ENCODE measurements at places on chromosomes 5 and 9.

- DNase-seq: no peak
Measured at GRCh38 chr5:161406880-161407279, 139.6 kb downstream of the GABRB2 start.

GRCh38 chr5:125484742-125485641 is 738.6 kb upstream of the ZNF608 start:
- peak; percentile 86 for DNase-seq

- DNase-seq: no peak
Measured at GRCh38 chr5:174945853-174946252, 221.5 kb downstream of the MSX2 start.

DNA sequence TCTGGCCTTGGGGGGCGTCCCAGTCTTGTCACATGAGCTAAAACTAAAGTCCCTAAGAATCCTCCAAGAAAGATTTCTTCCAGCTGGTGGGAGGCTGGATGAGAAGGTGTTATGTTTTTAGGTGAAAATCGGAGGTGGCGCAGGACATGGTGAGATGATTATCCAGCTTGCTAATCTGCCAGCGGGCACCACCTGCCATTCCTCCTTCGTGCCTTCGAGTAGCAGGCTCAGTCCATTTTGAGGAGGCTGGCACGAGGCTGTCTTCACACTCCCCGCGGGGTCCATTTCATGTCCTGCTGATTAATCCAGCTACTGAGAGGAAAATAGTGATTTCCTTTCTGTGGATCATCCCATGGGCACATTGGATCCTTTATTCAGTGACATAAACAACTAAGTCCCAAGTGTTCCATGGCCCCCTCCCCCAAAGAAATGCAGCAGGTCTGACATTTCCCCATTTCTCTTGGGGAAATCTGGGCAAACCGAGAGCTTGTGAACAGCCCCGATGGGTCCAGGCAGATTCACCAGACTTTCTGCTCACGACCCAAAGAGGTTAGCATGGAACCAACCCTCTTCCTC is 38.2 kb upstream of the EXOC3 start:
- DNase-seq: peak; percentile 46

DNA sequence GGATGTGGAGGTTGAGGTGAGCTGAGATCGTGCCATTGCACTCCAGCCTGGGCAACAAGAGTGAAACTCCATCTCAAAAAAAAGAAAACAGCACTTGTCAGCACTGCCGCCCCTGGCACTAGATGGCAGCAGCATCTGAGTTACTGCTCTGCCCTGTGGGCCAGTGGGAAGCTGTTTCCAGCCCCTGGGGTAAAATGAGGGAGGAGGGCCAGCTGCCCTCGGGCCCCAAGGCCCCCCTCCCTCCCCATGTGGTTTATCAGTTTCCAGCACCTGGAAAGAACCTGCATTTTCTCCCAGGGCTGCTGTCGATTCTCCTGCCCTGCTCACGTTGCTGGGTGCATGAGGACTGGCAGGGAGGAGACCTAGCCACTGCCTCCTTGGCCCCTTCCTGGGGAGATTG is 13.2 kb upstream of the CEL start:
- no peak for DNase-seq

- no peak for DNase-seq
Measured at GRCh38 chr5:175452166-175452565, 8.2 kb upstream of the DRD1 start.

GRCh38 chr5:78633700-78634099 is 14.9 kb downstream of the LHFPL2 start:
- no peak for DNase-seq

DNA sequence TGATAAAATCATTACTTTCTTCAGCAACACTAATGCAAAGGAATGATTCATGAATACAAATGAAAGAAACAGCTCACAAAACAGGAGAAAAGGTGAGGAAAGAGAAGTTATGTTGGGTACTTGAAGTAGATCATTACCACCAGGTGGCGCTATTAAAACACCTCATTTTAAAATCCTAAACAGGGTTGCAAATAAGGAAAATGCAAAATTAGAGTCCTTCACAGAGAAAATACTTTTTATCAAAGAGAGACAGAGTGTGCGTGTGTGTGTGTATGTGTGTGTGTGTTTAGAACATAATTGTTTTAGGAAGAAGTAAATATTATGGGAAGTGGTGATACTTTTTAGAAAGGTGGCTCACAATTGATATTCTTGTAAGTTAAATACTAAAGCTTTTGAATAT is 49.5 kb upstream of the CD180 start:
- DNase-seq: no peak

DNA sequence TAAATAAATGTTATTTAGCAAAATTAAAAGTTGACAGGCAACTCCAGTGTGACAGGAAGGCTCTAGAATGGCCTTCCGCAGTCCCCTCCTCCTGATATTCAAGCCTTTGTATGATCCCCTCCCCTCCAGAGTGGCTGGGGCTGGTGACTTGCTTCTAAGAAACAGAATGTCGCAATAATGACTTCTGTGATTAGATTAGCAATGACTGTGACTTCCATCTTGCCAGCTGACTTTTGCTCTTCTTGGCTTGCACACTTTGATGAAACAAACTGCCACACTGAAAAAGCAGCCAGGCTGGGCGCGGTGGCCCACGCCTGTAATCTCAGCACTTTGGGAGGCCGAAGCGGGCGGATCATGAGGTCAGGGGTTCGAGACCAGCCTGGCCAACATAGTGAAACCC is 106.5 kb upstream of the LARP1 start:
- DNase-seq: no peak

GRCh38 chr9:116152941-116153764 is 438 bp upstream of the PAPPA start:
- DNase-seq: no peak

GRCh38 chr9:71073494-71073893 is 47.9 kb downstream of the TRPM3 start:
- no peak for DNase-seq

GRCh38 chr5:166594567-166594966 is 1696.9 kb upstream of the WWC1 start:
- no peak for DNase-seq

GRCh38 chr5:133383580-133383939 is 228.8 kb downstream of the FSTL4 start:
- DNase-seq: peak; percentile 60

DNA sequence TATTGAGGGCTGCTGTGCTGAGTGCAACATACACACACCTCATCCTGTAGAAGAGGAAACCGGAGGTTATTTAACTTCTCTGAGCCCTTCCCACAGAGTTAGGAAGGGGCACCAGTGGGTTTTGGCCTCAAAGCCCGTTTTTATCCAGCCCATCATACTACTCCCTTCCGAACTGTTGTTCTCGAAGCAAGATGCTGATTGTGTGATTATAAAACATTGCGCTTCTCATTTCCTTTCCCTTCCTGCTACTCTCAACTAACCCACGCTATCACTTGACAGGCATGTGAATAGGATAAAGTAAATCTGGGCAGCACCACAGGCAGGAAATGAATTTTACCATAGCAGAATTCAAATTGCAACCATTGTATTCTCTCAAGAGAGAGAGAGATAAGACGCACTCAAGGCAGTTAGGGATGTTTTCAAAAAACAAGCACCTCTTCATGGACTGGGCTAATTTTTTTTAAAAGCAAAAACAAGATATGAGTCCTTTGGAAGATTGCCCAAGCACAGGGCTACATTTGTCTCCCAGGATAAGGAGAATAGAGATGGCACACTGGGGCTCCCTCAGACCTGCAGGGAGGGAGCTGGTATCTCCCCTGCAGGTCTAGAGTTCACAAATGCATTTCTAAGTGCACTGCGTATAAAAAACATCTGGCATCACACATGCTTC is 52.6 kb downstream of the GNA14 start:
- no peak for DNase-seq

DNA sequence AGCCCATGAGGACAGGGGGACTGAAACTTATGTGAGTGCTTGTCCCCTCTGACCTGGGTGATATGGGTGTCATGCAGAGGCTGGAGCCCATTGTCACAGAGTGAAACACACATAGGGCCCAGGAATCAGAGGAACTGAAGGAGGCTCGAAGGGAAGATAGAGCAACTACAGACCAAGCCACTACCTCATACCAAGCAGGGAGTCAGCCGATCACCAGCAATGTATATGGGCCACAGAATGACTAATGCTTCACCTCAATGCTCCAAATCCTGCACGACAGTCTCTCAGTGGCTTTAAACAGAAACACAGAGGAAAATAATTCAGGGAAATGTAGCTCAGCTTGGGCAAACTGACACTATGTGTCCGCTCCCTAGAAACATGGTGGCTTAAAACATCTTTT is 8.9 kb upstream of the FBXW11 start:
- DNase-seq: no peak

DNA sequence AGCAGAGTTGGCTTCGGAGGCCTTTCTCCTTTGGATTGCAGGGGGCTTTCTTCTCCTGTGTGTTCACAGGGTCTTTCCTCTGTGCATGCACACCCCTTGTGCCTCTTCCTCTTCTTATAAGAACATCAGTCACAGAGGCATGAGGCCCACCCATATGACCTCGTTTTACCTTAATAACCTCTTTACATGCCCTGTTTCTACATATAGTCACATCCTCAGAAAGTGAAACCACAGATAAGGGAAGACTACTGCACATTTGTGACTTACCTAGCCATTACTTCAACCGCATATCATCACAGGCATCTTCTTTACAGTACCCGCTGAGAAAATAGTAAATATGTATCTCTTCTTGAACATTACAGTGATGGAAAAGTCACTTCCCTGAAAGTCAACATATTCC is 204.9 kb upstream of the TARS1 start:
- no peak for DNase-seq

DNA sequence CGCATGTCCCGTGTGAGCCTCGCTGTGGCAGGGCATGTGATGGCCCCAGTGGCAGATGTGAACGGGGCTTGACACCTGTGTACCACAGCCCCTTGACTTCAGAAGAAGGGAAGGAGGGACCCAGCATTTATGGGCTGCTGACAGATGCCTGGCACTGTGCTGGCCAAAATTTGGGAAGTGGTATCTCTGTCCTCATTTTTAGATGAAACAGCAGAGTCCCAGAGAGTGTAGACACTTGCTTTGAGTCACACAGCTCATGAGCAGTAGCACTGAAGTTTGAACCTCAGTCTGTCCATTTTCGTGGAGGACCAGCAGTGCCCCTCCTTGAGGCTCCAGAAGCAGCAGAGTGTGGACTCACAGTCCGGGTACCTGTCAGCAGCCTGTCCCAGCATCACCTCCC is 16.5 kb downstream of the NEK6 start:
- DNase-seq: no peak

- no peak for DNase-seq
Measured at GRCh38 chr5:31754741-31755675, 116.1 kb downstream of the PDZD2 start.

GRCh38 chr5:94705427-94705826 is 87.0 kb downstream of the SLF1 start:
- no peak for DNase-seq

DNA sequence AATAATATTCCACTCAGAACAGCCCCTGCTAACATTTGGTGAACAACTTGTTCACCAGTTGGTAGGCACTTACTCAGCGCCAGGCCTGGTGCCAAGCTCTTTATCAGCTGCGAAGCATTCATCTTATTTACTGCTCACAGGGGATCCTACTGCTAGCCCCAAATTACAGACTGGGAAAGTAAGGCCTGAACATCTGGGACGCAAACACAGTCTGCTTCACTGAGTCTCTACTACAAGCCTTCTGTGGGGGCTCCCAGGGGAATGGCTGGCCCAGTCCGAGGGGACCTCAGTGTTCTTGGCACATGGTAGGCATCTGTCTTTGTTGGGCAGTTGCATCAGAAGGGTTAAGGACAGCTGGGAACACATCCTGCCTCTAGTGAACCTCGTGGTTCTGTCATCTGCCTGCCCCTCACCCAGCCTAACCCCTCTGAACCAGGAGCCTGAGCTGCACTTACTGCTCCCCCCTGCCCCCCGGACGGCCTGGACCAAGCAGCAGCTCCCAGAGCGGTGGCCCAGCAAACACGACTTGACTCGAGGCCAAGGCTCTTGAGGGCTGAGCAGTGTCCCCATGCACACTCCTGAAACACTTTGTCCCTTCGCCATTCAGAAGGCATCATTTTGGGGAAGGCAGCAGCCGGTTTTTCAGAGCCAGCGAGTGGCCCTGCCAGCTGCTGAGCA is at the start of gene PHYHD1:
TSS of gene PHYHD1 (plus strand) at position 602 of the 678 bp plus-strand sequence. CDS start 1,342 bp downstream, outside the sequence.
- no peak for DNase-seq

GRCh38 chr5:28165096-28165495 is 1126.7 kb upstream of the CDH9 start:
- no peak for DNase-seq

Data from osteocyte (in vitro differentiated cells).